NCI-H2227 treated with DMSO at 0.1 percent for 48 hours (cell line): ENCODE measurements at places on chromosomes 1 and 21.

DNA sequence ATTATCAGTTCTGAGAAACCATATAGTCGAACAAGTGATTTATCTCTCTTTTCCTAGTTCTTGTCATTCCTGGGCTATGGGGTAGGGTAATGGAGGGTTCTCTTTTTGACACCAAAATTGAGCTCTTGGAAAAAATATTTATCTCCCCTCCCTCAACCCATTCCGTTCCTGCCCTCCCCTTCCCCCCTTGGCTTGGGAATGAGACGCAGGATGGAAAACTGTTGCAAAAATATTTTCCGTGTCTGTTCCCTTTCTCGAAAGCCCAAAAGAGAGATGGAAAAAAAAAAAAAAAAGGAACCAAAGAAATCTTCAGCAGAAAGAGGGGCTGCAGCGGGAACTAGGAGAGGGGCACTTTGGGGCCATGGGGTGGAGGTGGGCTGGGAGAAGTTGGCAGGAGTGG, 766 bp downstream of the ATP2B4 start:
- DNase-seq, result no peak

GRCh38 chr1:3819771-3820200, 23.5 kb upstream of the LRRC47 start:
- no peak for DNase-seq

- DNase-seq, result no peak
Measured at GRCh38 chr1:58585581-58586151, 8.6 kb upstream of the TACSTD2 start.

DNA sequence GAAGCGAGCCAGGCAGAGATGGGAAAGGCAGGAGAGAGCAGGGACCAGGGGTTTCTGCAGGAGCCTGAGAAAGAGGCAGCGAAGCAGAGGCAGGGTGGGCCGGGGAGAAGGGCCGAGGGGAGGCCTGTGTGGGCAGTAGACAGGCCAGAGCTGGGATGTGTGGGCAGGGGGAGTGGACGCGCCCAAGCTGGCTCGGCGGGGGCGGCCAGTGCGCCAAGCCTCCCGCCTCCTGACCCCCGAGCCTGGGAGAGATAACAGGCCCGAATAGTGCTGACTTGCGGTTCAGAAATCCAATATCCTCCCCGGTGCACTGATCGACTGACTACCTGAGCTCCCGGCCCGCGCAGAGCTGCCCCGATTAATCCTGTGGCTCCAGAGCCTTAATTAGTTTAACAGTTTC, 41.9 kb downstream of the AHDC1 start:
- no peak for DNase-seq

DNA sequence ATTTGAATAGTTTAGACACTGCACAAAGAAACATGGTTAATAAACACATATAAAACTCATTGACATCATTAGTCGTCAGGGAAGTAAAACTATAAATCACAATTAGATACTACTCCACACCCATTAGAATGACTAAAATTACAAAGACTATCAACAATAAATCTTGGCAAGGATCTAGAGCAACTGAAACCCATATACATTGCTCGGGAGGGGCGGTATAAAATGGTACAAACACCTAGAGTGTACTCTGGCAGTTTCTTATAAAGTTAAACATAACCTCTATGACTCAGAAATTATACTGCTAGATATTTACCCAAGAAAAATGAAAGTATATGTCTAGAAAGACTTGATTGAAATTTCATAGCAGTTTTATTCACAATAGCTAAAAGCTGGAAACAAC, 434.2 kb downstream of the RWDD3 start:
- DNase-seq, result no peak

DNA sequence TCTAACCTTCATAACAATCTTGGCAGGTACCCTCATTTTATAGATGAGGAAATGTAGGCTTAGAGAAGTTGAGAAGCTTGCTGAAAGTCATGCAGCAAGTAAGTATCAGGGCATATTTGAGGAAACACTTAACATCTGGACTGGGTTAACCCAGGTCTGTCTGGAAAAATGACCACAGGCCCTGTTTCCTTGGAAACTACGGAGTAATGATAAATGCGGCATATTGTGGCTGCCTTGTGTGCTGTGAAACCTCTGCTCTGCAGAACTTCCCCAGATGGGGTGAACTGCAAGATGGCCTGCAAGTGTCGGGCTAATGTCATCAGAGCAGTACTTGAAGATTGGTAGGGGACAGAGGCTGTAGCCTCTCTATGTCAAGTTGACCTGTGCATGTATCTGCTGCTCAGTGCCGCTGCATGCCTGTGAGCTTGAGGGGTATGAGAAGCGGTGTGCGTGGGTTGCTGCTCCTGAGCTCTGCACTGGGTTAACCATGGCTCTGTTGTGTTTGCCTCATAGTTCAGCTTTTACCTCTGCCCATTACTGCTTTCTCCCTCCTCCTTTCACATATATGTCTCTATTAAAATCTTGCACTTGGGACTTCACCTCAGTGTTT, 83.1 kb downstream of the WDR3 start:
- DNase-seq, result no peak
